Activated T-cell treated with anti-CD3 and anti-CD28 coated beads for 4 hours (primary cell): ENCODE measurements at places on chromosomes 7 and 10.

DNA sequence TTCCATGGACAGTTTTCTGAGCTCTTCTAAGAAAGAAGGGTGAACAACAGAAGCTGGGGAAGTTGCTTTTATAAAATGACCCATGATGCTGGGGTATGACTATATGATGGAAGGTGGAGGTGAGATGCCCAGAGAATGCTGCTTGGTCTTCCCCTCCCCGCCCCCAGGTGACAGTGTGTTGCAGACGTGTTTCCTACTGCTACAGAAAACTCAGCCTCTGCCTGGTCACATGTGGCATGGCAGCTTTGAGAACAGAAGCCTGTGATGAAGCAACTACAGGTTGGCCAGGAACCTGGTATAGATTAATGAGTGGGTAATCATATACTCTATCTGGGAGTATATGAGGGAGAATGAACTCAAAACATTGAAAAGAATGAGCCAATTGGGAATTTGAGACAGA, 67.1 kb downstream of the MTURN start:
- no peak for DNase-seq

- DNase-seq: no peak
These were observed 99.8 kb downstream of the PTN start for GRCh38 chr7:137243741-137244140.

DNA sequence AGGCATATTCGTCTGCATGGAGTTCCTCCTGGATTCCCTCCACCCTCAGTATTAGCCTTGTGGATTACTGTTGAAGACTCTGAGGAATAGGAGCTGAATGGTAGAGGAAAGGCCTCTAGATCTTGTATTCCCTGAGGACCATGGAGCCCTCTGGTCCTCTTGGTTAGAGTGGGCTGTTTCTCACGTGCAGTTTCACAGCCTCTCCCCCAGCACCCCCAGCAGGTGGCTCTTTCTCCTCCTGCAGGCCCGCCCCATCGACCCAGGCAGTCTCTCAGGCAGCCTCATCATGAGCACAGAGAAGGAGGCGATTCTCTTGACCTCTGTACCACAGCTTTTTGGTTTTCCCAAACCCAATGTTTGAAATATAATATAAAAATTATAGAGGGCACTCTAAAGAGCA, 102.0 kb downstream of the WNT2 start:
- no peak for DNase-seq

- no peak for DNase-seq
These were observed 115.7 kb upstream of the RHOBTB1 start for GRCh38 chr10:61059636-61060035.

DNA sequence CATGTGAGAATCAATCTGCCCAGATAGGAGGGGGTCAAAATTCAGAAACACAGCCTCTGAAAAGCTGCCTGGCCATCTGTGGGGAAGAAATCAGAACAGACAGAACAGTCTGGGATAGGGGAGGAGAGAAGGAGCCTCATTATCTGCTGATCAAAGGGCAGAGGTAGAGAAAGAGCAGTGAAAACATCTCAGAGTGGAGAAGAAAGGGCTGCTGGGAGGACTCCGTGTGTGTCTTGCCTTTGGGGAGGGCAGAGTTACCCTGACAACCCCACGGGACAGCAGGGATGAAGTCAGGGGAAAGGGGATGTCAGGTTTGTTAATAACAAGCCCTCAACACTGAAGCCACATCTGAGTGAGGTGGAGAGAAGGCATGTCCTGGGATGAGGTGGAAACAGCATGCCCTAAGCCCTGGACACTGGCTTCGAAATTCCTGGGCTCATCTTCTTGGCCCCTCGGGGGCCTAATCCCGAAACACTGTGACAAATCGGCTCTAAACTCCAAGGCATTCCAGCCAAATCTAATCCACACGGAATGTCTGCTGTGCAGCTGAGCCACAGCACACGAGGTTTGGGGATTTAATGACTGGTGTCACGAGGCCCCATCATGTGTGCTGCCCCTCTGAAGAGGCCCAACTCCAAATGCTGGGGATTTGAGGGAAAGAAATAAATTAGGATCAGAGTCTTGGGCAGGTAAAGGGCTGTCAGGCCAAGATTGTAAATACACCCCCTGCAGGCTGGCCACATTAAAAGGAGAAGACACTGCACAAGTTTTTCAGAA, 82.8 kb upstream of the FGFR2 start:
- DNase-seq: no peak

- no peak for DNase-seq
These were observed 6.4 kb upstream of the ANXA11 start for GRCh38 chr10:80211786-80212185.

DNA sequence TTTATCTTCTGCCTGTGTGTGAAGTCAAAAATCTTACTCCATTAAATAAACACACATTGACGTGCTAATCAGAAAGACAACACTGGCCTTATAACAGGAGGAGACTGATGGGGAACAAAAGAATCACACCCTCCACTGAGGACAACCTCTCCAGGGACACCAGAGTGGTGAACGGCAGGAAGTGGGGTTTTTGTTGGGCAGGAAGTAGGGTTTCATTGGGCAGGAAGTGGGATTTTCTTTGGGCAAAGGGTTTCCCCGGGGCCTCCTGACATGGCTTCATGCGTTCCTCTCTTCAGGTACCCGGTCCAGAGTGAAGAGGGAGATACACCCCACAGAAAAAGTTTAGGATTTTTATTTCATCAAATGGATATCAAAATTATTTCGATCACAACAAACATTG, 30.6 kb downstream of the ADARB2 start:
- DNase-seq: no peak

DNA sequence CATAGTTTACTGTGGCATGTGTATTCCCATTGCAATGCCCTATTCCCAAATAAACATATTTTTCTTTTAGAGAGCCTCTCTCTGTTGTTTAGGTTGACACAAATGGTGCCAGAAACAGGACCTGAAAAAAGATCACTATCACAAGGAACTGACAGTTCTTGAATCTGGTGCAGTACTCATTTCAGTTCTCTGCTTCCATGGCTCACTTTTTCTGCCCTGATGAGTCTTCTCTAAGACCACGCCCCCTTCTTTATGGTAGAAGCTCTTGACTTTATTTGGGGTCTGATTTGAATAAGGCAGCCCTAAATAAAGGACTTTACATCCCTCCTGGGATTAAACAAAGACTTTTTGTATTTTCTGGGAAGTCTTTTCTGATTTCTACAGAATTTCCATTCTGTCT, 3.5 kb upstream of the CCDC126 start:
- DNase-seq: no peak

- no peak for DNase-seq
These were observed 145.2 kb upstream of the BMPER start for GRCh38 chr7:33760146-33760545.

DNA sequence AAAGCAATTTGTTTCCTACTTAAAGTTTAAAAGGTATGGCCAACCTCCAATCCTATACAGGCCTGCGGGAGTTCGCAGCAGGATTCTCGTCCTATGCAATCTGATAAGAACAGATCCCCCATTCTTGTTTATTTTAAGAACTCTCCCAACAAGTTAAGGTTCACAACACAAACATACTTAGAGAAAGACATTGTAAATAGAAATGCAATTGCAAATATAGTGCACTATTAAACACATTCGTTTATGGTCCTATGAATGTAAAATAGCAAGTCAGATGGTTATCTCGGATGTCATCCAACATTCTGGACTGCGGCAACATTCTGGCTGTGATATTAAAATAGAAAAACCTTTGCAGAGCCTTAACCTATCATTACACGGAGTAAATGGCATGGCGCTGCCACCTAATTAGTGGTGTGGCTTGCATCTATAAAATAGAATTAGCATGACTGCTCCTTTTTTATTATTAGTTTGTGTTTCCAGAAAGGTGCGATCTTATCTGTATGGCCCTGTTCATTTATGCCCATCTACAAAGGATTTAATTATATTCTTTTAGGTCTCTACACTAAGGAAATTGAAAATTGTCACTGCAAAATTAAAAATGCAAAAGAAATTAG, 37.0 kb downstream of the BEND7 start:
- DNase-seq: no peak

DNA sequence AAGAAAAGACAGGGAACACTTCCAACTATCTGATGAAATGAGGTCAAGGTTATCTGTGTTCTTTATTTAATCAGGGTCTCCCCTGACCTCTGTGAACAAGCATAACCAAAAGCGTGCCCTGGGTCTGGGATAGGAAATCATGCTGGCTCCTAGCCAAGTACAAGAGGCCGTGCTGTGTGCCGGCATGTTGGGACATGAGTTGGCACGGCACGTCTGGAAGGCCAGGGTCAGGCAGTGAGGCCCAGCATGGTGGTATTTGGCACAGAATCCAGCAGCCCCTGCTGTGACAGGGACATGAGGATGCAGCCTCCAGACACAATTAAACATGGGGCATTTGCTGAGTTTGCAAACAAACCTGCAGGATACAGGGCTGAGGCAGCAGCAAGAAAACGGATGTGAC, 320.4 kb downstream of the PLXNA4 start:
- DNase-seq: no peak

GRCh38 chr7:142571581-142571980, 177.7 kb upstream of the PRSS1 start:
- DNase-seq: no peak

DNA sequence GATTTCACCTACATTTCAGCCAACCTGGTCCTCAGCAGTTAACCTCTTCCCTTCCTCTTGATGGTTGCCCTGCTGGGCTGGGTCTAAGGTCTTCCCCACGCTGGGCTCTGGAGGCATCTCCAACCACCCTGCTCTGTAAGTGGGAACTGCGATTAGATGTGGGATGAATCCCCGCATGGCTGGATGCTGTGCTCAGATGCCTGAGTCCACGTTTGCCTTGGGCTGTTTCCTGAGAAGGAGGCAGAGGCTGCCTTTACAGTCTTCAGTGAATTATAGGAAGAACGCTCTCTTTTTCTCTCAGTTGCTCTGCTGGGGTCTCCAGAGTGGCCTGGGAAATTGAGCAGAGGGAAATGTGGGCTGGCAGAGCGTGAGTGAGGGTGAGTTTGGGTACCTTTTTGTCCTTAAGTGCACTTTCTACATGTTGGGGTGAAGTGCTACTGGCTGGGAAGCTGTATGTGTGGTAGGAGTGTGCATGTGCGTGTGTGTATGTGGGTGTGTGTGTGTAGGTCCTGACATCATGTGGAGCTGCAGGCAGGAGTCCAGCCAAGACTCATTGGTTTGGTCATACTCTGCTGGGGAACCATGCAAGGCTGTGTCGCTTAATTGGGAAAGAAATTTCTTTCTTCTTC, 1.5 kb downstream of the GIMAP8 start:
- no peak for DNase-seq

GRCh38 chr10:37275216-37275777, 149.9 kb downstream of the ANKRD30A start:
- DNase-seq: no peak

DNA sequence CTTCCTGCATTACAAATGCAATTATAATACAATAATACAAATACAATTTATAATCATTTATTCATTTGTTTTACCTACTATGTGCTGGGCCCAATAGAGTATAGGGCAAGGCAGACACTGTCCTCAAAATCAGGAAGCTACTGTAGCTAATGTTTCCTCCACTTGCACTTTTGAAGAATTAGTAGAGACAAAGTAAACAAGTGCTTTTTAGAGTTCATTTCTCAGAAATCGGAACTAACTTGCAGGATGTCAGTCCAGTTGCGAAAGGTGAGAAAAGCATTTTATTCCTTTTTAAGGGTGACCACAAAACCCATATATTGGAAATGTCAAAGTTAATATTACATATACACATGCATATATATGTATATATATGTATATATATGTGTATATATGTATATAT, 14.2 kb downstream of the ADRB1 start:
- DNase-seq: no peak

DNA sequence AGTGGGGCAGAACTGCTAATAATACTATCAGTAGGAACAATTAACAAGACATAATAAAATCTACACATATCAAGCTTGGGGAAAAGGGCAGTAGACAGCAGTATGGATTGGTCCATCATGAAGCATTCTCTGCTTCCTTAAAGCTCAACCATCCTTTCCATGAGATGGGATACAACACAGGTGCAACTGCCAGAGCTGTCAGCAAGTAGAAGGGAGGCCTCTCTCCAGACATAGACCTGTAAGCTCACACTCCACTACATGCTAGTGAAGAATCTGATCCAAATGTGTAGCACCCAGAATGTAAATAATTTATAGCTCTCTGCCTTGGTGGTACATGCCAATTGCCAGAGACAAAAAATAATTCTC, 41.5 kb upstream of the ANAPC16 start:
- DNase-seq: no peak

DNA sequence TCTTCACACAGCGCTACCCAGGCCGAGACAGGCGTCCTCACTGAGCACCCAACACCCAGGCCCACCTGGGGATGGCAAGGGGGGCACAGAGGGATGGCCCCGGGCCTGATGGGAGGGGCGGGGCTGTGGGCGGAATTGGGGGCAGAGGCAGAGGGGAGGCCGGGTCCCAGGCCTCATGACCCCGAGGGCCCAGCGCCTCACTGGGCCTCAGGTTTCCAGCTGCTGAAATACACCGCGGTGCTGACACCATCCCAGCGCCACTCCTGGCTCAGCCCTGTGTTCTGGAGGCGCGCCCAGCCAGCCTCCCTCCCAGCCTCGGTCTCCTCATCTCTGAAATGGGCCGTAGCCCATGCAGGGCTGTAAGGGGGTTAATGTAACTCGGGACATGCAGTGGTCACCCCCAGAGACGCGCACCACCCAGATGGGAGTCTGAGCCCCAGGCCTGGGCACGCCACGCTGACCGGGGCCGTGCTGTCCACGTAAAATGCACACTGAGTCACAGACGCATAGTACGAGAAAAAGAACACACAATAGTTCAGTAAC, 82.3 kb downstream of the UNCX start:
- DNase-seq: no peak

DNA sequence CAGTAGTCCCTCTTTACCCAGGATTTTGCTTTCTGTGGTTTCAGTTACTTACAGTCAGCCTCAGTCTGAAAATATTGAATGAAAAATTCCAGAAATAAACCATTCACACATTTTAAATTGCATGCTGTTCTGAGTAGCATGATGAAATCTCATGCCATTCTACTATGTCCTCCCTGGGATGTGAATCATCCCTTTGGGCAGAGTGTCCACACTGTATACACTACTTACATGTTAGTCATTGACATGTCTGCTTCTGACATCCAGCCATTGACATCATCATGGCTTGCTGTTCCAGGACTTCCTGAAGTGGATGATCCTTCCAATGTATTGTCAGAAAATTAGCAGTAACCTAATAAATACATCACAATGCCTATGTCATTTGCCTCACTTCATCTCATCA, 34.6 kb upstream of the MALRD1 start:
- DNase-seq: no peak

DNA sequence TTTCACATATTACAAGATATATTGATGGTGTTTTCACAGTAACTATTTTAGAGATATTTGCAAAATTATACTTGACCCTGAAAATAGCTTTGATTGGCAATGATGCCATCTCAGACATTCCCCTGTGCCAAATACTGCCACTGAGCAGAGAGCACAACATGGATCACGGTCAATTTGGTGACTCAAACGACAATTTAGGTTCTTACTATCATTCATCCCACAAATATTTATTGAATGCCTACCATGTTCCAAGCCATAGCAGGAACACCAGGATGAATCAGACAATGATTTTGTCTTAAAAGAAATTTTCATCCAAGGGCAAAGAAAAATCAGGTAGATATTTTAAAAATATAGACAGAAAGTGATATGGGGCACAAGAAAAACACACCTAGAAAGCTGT, 153.2 kb upstream of the ADO start:
- DNase-seq: no peak
